Activated naive CD4-positive, alpha-beta T cell (primary cell): ENCODE measurements at places on chromosomes 1 and 21.

DNA sequence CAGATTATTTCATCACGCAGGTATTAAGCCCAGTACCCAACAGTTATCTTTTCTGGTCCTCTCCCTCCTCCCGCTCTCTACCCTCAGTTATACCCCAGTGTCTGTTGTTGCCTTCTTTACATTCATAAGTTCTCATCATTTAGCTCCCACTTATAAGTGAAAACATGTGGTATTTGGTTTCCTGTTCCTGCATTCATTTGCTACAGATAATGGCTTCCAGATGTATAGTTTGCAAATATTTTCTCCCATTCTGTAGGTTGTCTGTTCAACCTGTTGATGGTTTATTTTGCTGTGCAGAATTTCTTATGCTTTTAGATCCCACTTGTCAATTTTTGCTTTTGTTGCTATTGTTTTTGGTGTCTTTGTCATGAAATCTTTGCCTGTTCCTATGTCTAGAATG is 21.1 kb upstream of the KCNH1 start:
- DNase-seq: no peak

GRCh38 chr1:101299141-101299540 is 62.3 kb downstream of the S1PR1 start:
- DNase-seq: no peak

GRCh38 chr21:37149411-37149810 is 76.4 kb downstream of the TTC3 start:
- DNase-seq: no peak

DNA sequence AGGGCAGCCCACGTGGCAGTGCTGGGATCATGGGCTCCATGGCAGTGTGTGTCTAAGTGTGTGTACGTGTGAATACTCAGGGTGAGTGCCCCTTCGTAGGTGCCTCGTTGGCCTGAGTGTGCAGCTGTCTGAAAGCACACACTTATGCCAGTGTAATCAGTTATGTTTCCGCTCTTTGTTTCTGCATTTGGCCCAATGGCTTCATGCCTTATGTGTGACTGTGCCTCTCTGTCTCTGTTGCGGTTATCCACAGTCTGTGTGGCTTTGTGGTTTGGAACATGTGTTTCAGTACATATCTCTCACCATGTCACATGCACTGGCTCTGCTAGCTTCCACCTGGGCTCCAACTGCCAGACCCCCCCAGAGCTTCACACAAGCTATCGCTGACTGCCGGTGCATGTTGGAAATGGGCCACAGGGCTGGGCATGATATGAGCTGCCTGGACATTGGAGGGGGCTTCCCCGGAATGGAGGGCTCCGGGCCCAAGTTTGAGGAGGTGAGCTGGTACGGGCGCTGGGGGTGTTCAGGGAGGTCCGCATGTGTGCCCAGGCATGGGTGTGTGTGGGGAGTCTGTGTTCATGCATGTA is 70.3 kb upstream of the TINAGL1 start:
- DNase-seq: no peak

- no peak for DNase-seq
Measured at GRCh38 chr1:21764615-21765423, 18.1 kb downstream of the USP48 start.

GRCh38 chr1:64090436-64090835 is 113.0 kb upstream of the UBE2U start:
- no peak for DNase-seq
